ENCODE measurements at places on chromosomes 5 and 9.

- DNase-seq, result no peak
Measured at GRCh38 chr5:153641183-153641688, 150.8 kb downstream of the GRIA1 start.

GRCh38 chr5:124651663-124652513 is 94.6 kb downstream of the ZNF608 start:
- peak; percentile 93 for DNase-seq

DNA sequence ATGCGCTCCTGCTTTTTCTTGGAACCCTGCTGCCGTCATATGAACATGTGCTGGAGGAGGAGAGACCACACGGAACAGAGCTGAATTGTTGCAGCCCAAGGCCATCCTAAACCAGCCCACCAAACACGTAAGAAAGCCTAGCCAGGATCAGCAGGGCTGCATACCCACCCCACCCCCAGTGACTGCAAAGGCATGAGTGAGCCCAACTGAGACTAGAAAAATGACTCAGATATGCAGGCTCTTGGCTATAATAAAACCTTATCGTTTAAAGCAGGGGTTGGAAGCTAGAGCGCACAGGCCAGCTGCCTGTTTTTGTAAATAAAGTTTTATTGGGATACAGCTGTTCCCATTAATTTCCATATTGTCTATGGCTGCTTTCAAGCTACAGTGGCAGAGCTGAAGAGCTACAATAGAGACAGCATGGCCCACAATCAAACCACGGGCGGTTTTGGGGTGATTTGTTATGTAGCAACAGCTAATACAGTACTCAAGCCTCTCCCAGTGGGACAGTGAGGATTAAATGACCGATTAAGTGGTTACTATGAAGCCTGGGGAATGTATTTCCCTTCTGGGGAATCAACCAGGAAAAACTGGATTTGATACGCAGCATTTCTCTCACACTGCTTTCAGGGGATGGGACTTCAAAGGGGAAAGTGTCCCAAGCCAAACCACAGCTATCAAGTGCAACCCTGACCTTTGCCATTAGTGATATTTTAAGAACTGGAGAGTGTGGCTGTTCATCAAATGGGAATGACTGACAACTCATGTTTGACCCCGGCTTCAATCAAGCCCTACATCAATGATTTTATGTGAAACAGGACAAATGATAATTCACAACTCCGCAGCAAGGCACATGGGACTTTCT is 6.3 kb downstream of the SHB start:
- no peak for DNase-seq

DNA sequence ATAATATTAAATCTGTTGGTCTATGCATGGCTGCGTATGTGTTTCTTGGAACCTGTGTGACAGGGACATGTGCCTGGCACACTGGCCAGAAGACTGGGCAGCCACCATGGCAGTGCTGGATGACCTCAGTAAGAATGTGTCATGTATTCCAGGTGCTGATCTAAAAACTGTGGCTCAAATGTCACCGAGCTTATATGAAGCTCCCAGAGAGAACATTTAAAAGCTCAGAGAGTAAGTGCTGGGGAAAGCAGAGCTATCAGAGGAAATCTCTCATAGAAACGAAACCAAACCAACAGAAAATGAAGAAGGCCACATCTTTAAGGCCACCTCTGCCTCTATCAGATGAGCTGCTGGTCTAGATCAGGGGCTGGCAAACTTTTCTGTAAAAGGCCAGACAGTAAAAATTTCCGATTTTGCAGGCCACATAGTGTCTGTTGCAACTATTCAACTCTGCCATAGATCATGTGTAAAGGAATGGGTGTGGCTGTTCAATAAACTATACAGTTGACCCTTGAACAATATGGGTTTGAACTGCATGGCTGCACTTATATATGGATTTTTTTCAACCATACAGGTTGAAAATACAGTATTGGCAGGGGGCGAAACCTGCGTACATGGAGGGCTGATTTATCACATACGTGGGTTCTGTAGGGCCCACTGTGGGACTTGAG is 31.8 kb downstream of the TSTD2 start:
- DNase-seq, result no peak

- peak; percentile 61 for DNase-seq
Measured at GRCh38 chr5:136037001-136037705, 8.4 kb downstream of the TGFBI start.

GRCh38 chr5:179251276-179251969 is 93.8 kb downstream of the ADAMTS2 start:
- no peak for DNase-seq

- peak; percentile 64 for DNase-seq
Measured at GRCh38 chr5:168706655-168707069, 127.5 kb upstream of the PANK3 start.

DNA sequence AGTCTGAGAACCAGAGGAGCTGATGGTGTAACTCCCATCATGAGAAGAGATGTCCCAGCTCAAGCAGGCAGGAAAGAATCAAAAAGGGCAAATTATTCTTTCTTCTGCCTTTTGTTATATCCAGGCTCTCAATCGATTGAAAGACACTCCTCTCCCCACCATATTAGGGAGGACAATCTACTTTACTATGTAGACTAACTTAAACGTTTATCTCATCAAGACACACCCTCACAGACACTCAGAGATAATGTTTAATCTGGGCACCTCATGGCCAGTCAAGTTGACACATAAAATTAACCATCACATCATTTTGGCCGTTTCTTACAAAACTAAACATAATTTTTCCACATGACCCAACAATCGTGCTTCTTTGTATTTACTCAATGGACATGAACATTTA is 534.3 kb upstream of the RORB start:
- DNase-seq, result no peak

DNA sequence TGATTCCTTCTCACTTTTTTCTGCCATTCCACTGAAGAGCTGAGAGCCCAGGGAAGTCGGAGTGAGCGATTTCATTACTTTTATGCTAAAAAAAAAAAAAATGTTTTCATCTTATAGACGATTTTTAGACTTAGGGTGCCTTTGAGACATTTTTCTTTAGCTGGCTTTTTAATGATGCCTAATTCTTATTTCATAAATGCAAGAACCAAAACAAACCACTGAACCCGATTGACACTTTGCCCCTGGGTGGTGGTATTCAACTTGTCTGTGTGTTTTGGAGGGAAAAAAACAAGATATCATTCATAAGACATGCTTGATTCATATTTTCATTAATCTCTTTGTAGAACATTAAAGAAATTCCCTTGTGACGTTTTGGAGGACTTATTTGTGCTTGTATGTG is 2.4 kb downstream of the TLE4 start:
- DNase-seq, result peak; percentile 39

- DNase-seq, result no peak
Measured at GRCh38 chr9:136789523-136789937, 1.6 kb upstream of the TMEM141 start.

- DNase-seq, result no peak
Measured at GRCh38 chr9:78214492-78214891, 21.4 kb upstream of the CEP78 start.

- DNase-seq, result no peak
Measured at GRCh38 chr9:97793067-97793466, 60.0 kb upstream of the FOXE1 start.

- no peak for DNase-seq
Measured at GRCh38 chr9:135214706-135215105, 127.2 kb downstream of the OLFM1 start.

- DNase-seq, result no peak
Measured at GRCh38 chr5:78424665-78425064, 64.2 kb downstream of the SCAMP1 start.

DNA sequence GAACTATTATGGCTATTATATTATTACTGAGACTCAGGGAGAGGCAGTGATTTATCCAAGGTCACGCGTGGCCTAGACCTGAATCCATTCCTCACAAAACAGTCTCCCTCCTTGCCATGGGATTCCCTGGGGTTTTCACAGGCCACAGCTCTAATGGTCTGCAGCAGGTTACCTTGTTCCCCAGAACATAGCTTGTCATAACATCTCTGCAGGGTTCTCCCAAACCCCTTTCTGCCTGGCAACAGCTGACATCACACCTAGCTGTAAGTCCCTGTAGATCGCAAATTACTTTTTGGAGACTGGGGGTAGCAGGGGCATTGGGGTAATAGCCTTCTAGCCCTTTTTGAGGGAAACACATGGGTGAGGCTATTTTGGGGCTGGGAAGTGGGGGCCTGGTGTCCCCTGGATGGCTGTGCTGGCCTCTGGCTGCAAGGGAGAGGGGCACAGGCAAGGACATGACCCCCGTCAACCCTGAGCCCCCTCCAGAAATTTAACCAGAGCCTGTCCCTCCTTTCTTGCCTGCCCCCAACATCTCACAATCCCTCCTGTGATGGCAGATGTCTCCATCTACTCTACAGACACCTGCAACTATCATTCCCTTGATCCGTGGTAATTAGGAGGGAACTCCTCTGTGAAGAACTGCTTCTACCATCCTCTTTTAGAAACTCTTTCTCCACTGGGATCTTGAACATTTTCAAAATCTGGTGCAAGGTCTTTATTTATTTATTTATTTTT is 1.3 kb downstream of the CD74 start:
- DNase-seq, result peak; percentile 91

- DNase-seq, result peak; percentile 47
Measured at GRCh38 chr5:133930061-133930812, 38.2 kb downstream of the C5orf15 start.

- DNase-seq, result no peak
Measured at GRCh38 chr9:107584944-107585343, 95.4 kb upstream of the KLF4 start.

DNA sequence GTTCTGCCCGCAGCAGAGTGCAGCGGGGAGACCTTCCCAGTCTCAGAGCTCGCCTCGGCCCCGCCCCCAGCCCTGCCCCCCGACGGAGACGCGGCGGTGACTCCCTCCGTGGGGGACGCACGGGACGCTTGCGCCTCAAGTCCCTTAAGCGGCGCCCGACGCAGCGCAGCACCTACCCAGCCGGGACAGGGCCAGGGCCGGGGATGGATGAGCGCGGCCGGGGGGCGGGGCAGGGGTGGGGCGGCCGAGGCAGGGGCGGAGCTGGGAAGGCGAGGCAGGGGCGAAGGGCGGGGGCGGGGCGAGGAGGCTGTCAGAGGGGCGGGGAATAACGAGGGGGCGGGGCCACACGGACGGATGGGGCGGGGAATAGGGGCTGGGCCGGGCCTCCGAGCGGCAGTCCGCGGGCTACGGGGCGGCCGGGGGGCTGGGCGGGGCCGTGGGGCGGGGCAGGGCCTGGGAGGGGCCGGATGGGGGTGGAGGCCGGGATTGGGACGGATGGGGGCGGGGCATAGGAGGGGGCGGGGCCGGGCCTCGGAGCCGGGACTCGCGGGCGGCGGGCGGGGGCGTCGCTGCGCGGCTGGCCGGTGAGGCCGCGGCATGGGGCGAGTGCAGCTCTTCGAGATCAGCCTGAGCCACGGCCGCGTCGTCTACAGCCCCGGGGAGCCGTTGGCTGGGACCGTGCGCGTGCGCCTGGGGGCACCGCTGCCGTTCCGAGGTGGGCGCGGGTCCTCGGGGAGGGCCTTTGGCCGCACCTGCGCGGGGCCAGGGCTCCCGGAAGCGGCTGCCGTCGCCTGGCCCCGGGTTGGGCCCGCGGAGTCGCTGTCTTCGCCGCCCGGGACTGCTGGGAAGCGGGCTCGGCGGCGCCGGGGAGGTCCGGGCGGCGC is at the start of gene ARRDC1:
TSS of gene ARRDC1 (plus strand) at position 566 of the 884 bp plus-strand sequence. CDS start at position 598, 32 bp downstream.
- DNase-seq, result peak; percentile 98

DNA sequence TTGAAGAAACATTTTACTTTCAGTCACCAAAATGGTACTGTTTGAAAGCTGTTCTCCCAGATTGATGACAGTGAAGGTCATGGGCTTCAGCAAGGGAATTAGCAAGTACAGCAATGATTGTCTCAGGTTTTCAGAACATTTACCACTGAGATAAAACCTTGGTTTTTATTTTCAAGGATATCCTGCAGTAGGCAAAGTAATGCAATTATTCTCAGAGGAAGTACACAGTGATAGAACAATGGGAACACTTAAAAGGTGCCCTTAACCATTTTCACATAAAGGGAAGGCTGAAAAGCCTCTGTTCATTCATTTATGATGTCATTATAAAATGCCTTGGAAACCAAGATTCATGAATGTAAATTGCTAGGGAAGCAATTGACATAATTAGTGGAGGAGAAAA is 471.8 kb upstream of the ACO1 start:
- DNase-seq, result no peak

DNA sequence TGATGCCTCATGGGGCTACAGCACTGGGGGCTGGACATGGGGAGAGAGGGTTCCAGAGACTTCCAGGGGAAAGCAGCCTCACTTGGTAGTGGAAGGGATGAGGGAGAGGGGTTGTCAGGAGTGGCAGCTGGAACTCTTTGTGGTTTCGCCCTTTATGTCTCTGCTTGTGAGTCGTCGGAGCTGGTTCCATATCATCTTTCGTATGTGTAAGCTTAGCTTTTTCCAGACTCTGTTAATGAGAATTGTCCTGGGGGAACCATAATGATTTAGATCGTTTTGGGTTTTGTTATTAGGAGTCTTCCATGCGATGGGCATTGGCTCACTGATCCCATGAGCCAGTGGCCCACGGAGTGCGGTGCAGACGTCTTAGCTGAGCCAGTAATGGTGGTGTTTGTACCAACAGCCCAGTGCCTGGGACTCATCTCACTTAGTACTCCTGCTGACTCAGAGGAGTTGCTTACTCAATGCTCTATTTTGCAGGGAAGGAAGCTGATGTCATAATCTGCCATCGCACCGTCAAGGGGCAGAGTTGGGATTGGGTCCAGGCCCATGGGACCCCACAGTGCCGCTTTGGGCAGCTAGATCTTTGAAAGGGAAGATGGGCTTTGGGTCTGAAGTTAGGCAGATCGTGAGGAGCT is 48.5 kb downstream of the NEK6 start:
- peak; percentile 27 for DNase-seq

DNA sequence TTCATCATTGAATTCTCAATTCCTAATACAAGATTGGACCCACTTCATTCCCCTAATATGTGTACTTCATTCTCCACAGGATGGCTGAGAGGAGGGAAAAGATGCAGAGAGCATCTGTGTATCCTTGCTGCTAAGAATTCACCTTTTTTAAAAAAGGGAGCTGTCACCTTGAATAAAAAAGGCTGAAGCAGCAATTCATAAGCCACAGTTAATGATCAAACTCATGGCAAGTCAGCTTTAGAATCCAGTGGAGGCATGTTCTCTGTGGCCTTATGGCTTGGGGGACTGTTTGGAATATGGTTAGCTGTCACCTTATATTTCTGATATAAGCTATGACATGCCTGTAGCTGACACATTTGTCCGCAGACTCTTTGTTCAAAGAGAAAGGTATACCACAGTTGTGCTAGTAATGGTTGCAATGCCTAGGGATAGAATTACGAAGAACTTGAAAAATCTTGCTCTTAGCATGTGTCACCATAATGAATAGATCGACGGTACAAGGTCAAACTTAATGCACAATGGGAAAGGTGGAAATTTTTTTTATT is 256.8 kb upstream of the TNC start:
- no peak for DNase-seq

GRCh38 chr9:82149501-82149946 is 161.0 kb downstream of the SPATA31D1 start:
- no peak for DNase-seq

GRCh38 chr5:135089912-135090311 is 55.9 kb upstream of the PITX1 start:
- no peak for DNase-seq

DNA sequence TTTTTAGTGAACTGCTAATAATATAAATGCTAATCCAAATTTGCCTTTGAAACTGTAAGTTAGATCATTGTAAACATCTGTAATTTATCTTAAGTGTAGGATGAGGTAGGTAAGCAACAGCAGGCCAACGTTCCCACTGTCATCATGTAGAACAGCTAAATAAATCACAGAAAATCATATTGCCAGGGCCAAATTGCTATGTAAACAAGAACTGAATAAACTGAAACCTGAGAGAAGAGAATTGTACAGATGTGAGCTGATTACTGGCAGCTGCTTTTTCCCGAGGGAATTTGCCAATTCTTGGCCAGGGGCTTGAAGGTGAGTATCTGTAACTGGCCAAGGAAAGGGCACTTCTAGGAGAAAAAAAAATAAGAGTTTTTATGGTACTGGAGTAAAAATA is 97.6 kb downstream of the CDH10 start:
- DNase-seq, result no peak

Data from hematopoietic multipotent progenitor cell treated with erythropoietin and hydrocortisone succinate and interleukin-3 and kit ligand, for 4 days (in vitro differentiated cells).